ENCODE measurements at places on chromosomes 1 and 21.

- no peak for DNase-seq
Observed at GRCh38 chr1:244893836-244894235, 29.5 kb upstream of the HNRNPU start.

DNA sequence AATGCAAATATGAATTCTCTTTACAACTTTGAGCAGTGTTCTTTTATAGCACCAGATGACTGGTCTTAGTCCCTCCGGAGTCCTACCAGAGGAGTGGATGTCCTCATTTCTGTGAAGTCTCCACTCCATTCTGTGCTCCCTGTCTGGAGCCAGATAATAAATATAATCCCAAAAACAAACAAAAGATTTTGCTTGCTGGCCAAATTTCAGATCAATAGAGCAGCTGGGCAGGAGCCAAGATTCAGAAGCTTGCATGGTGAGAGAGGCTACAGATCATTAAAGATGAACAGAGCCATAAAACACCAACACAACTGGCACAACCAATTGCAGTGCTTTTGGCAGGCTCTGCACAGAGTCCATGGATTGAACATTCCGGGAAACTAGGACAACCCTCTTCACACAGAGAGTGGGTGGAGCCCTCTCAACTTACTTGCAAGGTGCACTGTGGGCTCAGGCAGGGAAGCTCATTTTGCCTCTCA is 231.5 kb upstream of the SNX7 start:
- no peak for DNase-seq

- no peak for DNase-seq
Observed at GRCh38 chr1:116242741-116243140, 130.3 kb upstream of the ATP1A1 start.

GRCh38 chr1:4147509-4147908 is 247.4 kb upstream of the C1orf174 start:
- DNase-seq: no peak

GRCh38 chr1:40377512-40377911 is 4.0 kb downstream of the SMAP2 start:
- DNase-seq: no peak

- DNase-seq: no peak
Observed at GRCh38 chr1:109312978-109313775, 6.4 kb upstream of the MYBPHL start.
